T-helper 2 cell (primary cell): ENCODE measurements at places on chromosomes 2 and 18.

DNA sequence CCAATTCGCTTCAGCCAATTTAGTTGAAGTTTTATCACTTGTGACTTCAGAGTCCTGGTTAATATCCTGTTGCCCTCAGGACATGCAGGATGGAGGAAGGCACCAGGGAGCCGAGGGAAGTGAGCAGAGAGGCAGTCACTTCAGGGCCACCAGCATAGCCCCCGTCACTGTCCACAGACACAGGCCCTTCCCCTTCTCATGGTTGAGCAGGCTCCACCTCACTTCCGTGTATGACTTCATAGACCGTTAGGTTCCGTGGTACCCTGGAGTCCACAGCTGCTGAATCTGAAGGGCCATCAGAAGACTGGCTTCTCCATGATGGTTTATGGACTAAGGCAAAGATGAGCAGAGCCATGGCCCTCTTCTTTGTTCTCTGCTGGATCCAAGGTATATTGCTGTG lies at the start of gene C2orf92:
Gene C2orf92, plus strand, starts transcription at position 266 of the 400 bp plus-strand sequence. Its CDS starts 76 bp downstream, at position 342.
- DNase-seq = no peak

GRCh38 chr2:238601433-238602222 lies 174.9 kb downstream of the ASB1 start:
- DNase-seq = no peak

- DNase-seq = no peak
Observed at GRCh38 chr2:64543008-64543697, 19.0 kb downstream of the AFTPH start.

GRCh38 chr2:86518481-86518880 lies 44.8 kb downstream of the CHMP3 start:
- peak; percentile 36 for DNase-seq

DNA sequence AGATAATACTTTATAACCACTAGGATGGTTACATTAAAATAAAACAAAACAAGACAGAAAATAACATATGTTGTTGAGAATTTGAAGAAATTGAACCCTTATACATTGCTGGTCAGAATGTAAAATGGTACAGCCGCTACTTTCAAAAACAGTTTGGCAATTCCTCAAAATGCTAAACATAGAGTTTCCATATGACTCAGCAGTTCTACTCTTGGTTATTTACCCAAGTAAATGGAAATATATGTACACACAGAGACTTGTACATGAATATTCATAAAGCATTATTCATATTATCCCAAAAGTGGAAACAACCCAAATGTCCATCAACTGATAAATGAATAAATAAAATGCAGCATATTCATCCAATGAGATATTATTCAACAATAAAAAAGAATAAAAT lies 92.5 kb upstream of the LRATD1 start:
- DNase-seq = no peak

DNA sequence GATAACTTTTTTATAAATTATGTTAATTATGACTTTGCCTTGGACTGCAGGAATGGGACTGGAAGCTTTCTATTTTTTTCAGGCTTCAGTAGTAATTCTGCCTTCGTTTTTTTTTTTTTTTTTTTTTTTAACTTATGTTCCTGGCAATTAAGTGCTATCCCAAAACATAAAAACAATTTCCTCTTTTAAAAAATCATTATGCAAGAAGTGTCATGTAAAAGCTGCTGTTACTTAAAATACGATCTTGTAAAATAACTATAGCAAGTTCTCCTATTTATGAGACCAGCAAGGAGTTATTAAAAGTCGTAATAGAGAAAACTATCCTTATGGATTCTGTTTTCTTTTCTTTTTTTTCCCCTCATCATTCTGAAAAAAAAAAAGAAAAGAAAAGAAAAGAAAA lies 301.6 kb upstream of the FBXO11 start:
- DNase-seq = no peak

GRCh38 chr2:241820625-241821384 lies 11.8 kb downstream of the NEU4 start:
- no peak for DNase-seq

DNA sequence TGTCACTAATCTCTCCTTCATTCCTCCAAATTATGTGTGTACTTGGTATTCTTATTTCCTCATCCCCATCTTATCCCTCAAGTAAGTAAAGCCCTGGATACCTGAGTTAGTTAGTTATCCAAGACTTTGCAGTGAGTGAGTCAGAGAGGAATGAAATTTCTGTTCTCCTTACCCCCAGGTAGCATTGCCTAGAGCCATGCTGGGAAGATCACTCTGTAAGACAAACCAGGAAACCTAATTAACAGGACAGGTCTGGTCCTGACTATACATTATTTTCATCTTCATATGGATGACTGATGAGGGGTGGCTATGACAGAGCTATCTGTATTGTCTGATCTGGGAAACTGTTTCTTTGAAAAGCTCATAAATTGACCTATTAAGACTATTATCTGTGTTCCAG lies 55.0 kb upstream of the ITGA6 start:
- DNase-seq = no peak

GRCh38 chr2:190682168-190682567 lies 33.3 kb downstream of the NAB1 start:
- no peak for DNase-seq

DNA sequence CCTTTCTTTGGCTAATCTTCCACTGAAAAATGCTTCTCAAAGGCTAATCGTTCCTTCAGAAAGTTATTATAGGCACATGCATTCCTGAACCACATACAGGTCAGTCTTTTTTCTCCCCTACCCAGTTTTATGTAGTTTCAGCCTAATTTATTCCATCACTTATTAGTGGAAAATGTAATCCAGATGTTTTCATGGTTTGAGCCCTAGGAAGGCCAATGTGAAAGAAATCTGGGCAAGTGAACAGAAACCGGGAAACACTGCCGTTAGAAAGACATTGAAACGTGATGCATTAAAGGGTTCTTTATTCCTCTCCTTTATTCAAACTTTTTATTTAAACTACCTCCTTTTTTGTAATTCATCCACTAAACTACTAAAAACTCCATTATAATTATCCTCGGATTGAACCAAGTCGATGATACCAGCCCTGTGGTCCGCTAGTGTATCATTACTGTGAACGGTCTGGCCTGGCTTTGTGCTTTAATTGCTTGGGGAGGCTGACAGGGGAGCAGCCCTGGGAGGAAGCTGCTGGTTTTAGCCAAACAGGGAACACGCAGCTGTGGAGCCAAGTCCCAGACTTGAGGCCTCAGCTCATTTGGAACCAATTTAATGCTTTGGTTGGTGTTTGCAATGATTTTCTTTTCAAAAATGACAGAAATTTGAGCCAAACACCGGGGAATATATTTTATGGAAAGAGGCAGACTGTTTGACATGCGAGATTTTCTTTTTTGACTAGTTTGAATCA lies 149.2 kb downstream of the ARHGAP28 start:
- no peak for DNase-seq

GRCh38 chr18:46337271-46337670 lies 233.1 kb downstream of the HAUS1 start:
- DNase-seq = no peak

DNA sequence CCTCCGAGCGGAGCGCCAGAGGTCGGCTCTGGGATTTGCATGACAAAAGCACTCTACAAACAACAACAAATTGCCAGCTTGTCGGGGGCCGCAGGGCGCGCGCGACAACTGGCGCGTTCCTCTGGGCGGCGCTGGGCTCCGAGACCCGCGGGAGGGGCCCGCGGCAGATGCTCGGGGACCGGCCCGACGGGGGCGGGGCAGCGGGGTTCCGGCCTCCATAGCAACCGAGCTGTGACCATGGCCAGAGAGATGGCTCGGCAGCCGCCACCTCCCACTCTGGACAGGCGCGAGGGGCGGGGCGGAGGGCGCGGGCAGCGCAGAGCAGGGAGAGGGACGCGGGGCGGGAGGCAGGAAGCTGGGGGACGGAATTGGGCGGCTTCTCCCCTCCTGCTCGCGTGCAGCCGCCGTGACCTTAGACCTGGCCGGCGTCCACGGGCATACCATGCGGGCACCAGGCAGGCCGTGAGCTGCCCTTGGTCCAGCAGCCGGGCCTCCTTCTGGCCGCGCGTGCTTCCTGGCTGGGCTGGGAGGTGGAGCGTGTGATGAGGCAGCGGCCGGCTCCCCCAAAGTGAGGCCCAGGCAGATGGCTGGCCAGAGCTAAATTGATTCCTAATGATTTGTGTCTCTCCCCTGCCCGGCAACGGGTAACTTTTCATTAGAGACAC lies 171.5 kb downstream of the CELF4 start:
- no peak for DNase-seq

DNA sequence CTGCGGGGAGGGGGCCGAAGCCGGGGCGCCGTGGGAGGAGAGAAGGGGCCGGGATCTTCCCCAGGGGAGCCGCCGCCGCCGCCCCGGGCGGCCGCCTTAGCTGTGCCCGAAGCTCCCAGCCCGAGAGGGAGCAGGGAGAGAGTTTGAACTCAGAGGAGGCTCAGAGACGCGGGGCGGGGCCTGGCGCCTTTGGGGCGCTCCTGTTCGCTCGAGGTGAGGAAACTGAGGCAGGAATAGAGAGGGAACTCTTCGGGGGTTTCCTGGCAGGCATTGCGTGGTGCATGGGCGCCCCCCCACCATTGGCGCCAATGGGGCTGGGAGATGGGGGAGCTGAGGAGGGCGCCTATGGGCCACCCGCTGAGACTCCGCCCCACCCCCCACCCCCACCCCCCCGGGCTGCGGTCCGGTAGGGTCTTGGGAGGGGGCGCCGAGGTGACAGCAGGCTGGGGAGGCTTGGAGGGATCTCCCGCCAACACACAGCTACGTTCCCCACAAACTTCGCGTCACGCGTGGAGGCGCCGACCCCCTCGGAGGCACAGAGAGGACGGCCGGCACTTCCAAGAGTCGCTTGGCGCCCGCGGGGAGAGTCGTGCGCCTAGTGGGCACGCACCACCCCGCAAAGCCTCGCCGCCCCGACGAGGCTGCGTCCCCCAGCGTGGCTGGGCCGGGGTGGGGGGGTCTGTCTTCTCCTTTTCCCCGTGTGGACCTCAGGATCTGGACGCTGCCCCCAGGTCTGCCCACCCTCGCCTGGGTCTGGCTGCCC lies 680 bp downstream of the CTDSP1 start:
- DNase-seq = peak; percentile 32

GRCh38 chr18:63994783-63995399 lies 25.0 kb downstream of the SERPINB8 start:
- DNase-seq = no peak

DNA sequence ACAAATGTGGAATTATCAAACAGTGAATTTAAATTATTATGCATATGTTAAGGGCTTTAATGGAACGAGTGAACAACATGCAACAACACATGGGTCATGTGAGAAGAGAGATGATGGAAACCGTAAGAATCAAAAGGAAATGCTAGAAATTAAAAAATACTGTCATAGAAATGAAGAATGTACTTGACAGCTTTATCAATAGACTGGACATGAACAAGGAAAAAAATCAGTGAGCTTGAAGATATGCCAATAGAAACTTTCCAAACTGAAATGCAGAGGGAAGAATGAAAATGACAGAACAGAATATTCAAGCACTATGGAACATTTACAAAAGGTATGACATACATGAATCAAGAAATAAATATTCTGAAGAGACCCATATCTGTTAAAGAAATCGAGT lies 117.7 kb upstream of the KCNJ3 start:
- DNase-seq = no peak

- DNase-seq = no peak
Observed at GRCh38 chr2:148999451-148999921, 39.0 kb upstream of the LYPD6B start.

DNA sequence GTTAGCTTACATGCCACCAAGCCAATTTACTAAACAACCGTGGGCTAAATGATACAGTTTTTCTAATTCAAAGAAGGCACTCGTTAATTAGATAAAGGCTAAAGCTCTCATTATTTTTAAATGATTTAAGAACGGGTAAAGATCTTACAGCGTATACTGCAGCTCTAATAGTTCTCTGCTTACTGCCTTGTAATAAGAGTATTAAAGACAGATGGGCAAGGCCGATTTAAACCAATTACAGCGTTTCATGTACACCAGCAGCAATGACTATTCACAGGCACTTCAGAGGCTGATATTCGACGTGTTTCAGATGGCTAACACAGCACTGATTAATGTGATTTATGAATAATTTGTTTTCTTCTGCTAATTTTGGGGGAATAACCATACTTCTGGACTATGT lies 259.3 kb downstream of the ZNF407 start:
- no peak for DNase-seq

GRCh38 chr2:238950551-238950950 lies 102.7 kb downstream of the TWIST2 start:
- no peak for DNase-seq

GRCh38 chr2:162524849-162525248 lies 180.9 kb downstream of the GCA start:
- DNase-seq = no peak

DNA sequence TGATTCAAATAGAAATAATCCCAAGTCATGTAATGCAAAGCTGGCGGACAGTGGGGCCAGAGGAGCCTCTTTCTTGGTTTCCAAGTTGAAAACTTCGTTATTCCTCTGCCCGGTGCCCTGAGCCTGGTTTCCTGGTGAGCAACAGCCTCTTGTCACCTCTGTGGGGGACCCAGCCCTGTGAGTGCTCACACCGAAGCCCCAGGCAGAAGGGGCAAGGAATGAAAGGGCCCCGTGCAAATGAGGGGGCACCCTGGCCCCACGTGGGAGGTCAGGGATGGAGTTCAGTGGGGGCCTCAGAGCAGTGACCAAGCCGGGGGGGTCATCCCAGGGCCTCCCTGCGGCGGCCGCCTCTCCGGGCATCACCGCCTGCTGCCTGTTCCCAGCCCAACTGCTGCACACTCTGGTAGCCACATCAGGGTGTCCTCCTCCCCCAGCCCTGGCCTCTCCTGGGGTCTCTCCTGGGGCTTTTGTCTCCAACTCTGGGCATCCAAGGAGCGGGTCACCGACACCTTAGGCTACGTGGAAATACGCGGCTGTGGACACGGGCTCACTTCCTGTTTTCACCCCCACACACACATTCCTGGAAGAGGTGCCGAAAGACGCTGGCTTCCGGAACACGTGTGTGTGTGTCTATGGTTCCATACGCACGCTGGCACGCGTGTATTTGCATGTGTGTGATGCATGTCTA lies 64.5 kb downstream of the TWIST2 start:
- DNase-seq = no peak

DNA sequence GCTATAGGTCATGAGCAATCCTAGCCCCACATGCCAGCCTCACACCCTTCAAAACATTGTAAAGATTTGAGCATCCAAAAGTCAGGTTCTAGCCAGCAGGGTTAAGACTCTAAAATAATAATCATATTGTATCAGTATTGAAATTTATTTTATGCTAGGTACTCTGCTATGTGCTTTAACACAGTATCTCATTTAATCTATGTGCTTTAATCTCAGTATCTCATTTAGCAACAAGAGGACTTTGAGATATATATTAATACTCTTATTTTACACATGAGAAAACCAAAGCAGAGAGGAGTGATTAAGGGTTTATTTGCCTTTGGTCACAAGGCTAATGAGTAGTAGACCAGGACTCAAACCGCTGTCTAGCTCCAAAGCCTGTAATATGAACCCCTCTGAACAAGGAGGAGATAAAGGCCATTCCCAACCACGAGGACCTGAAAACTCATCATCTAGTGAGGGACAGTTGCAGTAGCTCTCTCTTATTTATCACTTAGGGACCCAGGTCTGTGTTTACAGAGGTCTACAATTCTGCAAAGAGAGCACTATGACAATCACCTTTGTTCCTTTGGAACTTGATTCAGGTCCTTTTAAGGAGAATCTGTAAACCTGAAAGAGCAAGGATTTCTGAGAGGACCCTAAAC lies 116.5 kb upstream of the SERTAD2 start:
- no peak for DNase-seq

GRCh38 chr2:9264301-9264700 lies 57.7 kb downstream of the ASAP2 start:
- DNase-seq = no peak

- DNase-seq = no peak
Observed at GRCh38 chr18:6427286-6427685, 12.6 kb upstream of the L3MBTL4 start.

GRCh38 chr2:3324404-3325281 lies 53.0 kb downstream of the EIPR1 start:
- no peak for DNase-seq

GRCh38 chr2:71936076-71937030 lies 211.3 kb downstream of the CYP26B1 start:
- no peak for DNase-seq
